ENCODE measurements at places on chromosomes 16 and 17. TPM values are rescaled to one million over a fixed set of nuclear protein-coding genes. Genes with fewer than 3 reads are reported as not detected.

DPEP3 gene
- not detected for total RNA-seq

HERPUD1 gene
- total RNA-seq, result 39.0 TPM

UBALD1 gene
- 9.4 TPM for total RNA-seq

KCNJ12 gene
- total RNA-seq, result 0.61 TPM

GLYR1 gene
- total RNA-seq, result 67.5 TPM

PIGL gene
- total RNA-seq, result 15.9 TPM

TEX14 gene
- total RNA-seq, result under 0.01 TPM

PAQR4 gene
- total RNA-seq, result 9.1 TPM

SECTM1 gene
- total RNA-seq, result 0.65 TPM

OR4D1 gene
- total RNA-seq, result not detected

DNAI2 gene
- not detected for total RNA-seq

OR2C1 gene
- total RNA-seq, result not detected
